ENCODE measurements at places on chromosomes 5 and 9. TPM values are rescaled to one million over a fixed set of nuclear protein-coding genes. Genes with fewer than 3 reads are reported as not detected.

DNA sequence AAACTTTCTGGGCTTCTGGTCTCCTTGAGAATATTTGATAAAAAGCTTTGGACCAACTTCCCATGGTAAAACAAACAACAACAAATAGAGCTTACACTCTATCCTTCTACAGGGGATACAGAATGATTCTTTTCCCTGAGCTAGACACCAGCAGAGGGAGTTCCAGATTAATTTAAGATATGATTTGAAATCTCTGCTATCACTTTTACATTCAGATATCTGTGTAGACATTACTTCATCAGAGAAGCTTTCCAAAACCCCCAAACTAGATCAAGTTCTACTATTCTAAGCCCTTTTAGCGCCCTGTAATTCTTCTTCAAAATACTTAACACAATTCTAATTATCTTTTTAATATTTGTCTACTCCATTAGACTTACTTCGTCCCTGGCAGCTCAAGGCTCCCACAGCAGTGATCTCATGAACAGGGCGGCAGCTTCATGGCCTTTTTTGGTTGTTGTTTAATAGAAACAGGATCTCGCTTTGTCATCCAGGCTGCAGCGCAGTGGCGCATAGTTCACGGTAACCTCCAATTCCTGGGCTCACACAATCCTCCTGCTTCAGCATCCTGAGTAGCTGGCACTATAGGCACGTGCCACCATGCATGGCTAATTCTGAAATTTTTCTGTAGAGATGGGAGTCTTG lies 955 bp upstream of the GALNT12 start:
- H3K4me3 ChIP-seq: no peak overlapping the region
- no peaks in the 10 kb centered on the region for H3K36me3 ChIP-seq
- H3K27ac ChIP-seq: peak overlapping the region; percentile 86
- H3K27me3 ChIP-seq: no peaks in the 10 kb centered on the region
- H3K4me1 ChIP-seq: no peaks in the 10 kb centered on the region

DNA sequence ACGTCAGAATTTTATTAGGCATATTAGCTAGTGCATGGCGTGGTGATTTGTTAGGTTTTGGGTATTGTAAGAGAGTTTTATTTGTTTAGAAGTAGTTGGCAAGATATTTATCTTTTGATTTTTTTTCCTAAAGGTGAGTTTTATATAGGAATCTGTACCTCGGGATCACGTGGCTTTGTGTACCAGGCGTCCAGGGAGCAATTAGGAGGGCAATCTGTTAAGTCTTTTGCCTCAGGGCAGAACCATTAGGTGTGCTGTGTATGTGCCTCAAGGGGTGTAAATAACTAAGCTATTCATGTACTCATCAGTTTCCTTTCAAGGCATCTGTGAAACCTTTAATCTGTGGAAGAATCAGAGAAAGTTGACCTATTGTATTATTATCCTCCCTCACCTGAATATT lies 39.4 kb downstream of the ZSWIM6 start:
- H3K4me1 ChIP-seq: no peaks in the 10 kb centered on the region
- no peak for DNase-seq
- no peaks in the 10 kb centered on the region for H3K36me3 ChIP-seq
- no peak overlapping the region for H3K4me3 ChIP-seq

GRCh38 chr5:93575461-93576414 lies 5.3 kb downstream of the NR2F1-AS1 start:
- H3K36me3 ChIP-seq: no peaks in the 10 kb centered on the region
- peaks cover 30% of the 10 kb centered on the region for H3K27me3 ChIP-seq

- DNase-seq: no peak
- H3K27ac ChIP-seq: no peak overlapping the region
- no peaks in the 10 kb centered on the region for H3K4me1 ChIP-seq
- no peaks in the 10 kb centered on the region for H3K36me3 ChIP-seq
- no peak overlapping the region for H3K4me3 ChIP-seq
These were observed 52.7 kb upstream of the ERCC6L2 start for GRCh38 chr9:95822583-95823431.

DNA sequence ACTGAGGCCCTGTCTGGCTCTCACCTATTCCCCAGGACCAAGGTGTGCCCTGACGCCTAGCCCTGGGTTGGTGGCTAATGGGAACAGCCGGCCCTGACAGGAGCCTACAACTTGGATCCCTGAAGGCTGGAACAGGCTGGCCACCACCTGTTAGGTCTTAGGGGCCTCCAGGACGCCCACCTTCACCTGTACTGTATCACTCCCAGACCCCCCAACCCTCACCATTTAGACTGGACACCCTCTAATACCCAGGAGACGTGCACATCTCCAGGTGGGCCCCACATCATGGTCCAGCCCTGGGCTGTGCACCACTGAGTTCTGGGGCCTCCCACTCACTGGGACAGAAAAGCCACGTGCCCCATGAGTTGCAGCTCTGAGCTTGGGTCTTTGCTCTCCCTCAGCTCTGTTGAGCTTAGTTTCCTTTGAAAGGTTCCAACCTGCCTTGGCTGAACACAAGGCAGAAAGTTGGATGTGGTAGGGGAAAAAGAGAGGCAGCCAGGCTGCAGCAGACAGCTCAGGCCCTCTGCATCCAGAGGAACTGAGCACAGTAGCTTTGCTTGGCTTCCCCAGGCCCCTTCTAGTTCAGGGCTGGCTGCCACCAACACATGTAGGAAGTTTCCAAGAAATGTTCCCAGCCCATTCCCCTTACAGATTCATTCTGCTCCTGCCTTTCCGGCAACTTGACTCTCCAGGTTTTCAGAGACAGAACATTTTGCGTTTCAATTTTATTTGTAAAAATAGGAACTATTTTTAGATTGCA lies 116.8 kb upstream of the TBC1D2 start:
- no peaks in the 10 kb centered on the region for H3K36me3 ChIP-seq
- H3K27ac ChIP-seq: no peak overlapping the region
- H3K4me3 ChIP-seq: no peak overlapping the region
- H3K27me3 ChIP-seq: no peaks in the 10 kb centered on the region

- H3K27ac ChIP-seq: no peak overlapping the region
- H3K4me3 ChIP-seq: no peak overlapping the region
- DNase-seq: no peak
- no peaks in the 10 kb centered on the region for H3K36me3 ChIP-seq
- H3K27me3 ChIP-seq: no peaks in the 10 kb centered on the region
These were observed 65.4 kb upstream of the FAM174A start for GRCh38 chr5:100469767-100470166.

DNA sequence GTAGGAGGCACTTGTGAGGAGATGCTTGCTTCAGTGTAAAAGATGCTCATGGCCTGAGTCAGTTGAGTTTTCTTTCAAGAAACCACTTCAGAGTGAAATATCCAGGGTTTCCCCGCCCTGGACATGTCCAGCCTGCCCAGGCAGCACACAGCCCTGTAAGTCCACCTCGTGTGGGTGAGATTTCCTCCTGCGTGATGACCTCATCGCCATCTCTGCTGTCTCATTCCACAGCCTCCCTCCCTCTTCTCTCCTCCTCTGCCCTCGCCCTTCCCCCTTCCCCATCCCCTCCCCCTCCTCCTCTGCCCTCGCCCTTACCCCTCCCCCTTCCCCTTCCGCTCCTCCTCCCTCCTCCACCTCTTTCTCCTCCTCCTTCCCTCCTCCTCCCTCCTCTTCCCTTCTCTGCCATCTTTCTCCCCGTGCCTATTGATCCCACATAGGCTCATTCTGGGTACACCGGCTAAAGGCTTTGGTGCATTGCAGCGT lies 34.0 kb upstream of the NCS1 start:
- no peaks in the 10 kb centered on the region for H3K4me1 ChIP-seq
- H3K27ac ChIP-seq: no peak overlapping the region
- H3K36me3 ChIP-seq: no peaks in the 10 kb centered on the region
- no peaks in the 10 kb centered on the region for H3K27me3 ChIP-seq
- H3K4me3 ChIP-seq: no peak overlapping the region

GRCh38 chr9:22238809-22239684 lies 207.6 kb upstream of the DMRTA1 start:
- no peak overlapping the region for H3K27ac ChIP-seq
- H3K36me3 ChIP-seq: no peaks in the 10 kb centered on the region
- no peak for DNase-seq
- H3K4me3 ChIP-seq: no peak overlapping the region
- H3K27me3 ChIP-seq: no peaks in the 10 kb centered on the region

- no peaks in the 10 kb centered on the region for H3K27me3 ChIP-seq
- H3K4me1 ChIP-seq: peaks cover 30% of the 10 kb centered on the region
- peak overlapping the region; percentile 87 for H3K4me3 ChIP-seq
- no peak for DNase-seq
These were observed 1.5 kb downstream of the NSMF start for GRCh38 chr9:137457406-137458193.

- H3K27ac ChIP-seq: no peak overlapping the region
- no peak overlapping the region for H3K4me3 ChIP-seq
- no peaks in the 10 kb centered on the region for H3K27me3 ChIP-seq
- no peak for DNase-seq
These were observed 46.9 kb downstream of the RAB14 start for GRCh38 chr9:121154782-121155181.

DNA sequence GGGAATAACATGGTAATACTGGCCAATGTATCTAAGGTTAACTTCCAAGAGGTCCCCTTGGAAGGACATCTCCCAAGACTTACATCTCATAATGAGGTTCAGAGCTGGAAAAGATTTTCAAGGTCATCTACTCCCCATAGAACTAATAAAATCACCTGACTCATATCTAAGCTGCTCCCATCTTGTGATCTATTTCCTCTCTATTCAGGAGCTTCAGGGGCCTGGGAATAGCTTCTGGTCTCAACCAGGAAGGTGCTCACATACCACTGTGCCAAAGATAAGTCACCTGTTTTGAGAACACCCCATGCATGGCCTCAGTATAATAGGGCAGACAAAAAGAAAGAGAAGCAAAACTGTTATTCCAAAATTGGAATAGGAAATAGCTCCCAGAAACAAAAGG lies 74.2 kb downstream of the OXCT1 start:
- no peak overlapping the region for H3K4me3 ChIP-seq
- H3K27ac ChIP-seq: no peak overlapping the region
- DNase-seq: no peak
- peaks cover 12% of the 10 kb centered on the region for H3K36me3 ChIP-seq
- no peaks in the 10 kb centered on the region for H3K4me1 ChIP-seq

- H3K36me3 ChIP-seq: no peaks in the 10 kb centered on the region
- DNase-seq: no peak
- no peaks in the 10 kb centered on the region for H3K4me1 ChIP-seq
- no peak overlapping the region for H3K27ac ChIP-seq
These were observed 199.9 kb downstream of the DIRAS2 start for GRCh38 chr9:90442723-90443122.

GRCh38 chr5:159223469-159223868 lies 14.1 kb upstream of the RNF145 start:
- no peaks in the 10 kb centered on the region for H3K27me3 ChIP-seq
- peaks cover under 1% of the 10 kb centered on the region for H3K4me1 ChIP-seq
- no peaks in the 10 kb centered on the region for H3K36me3 ChIP-seq
- H3K27ac ChIP-seq: no peak overlapping the region

DNA sequence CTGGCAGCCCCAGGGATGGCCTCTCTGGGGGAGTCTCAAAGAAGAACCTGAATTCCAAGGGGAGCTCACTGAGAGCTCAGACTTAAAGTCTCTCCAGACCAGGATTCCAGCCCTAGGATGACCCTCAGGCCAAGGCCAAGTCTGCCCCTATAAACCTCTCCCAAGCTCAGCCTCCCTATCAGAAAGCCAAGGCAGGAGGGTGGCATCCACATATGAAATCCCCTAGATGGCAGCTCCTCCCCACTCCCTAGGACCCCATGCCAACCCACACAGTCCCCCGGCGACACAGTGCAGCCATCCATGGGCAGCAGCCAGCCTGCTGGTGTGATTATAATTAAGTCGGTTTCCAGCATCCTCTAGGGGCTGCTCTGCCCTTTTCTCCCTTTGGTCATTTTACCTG lies 269.9 kb downstream of the CDK5RAP2 start:
- no peak for DNase-seq
- H3K4me1 ChIP-seq: no peaks in the 10 kb centered on the region
- no peaks in the 10 kb centered on the region for H3K36me3 ChIP-seq

DNA sequence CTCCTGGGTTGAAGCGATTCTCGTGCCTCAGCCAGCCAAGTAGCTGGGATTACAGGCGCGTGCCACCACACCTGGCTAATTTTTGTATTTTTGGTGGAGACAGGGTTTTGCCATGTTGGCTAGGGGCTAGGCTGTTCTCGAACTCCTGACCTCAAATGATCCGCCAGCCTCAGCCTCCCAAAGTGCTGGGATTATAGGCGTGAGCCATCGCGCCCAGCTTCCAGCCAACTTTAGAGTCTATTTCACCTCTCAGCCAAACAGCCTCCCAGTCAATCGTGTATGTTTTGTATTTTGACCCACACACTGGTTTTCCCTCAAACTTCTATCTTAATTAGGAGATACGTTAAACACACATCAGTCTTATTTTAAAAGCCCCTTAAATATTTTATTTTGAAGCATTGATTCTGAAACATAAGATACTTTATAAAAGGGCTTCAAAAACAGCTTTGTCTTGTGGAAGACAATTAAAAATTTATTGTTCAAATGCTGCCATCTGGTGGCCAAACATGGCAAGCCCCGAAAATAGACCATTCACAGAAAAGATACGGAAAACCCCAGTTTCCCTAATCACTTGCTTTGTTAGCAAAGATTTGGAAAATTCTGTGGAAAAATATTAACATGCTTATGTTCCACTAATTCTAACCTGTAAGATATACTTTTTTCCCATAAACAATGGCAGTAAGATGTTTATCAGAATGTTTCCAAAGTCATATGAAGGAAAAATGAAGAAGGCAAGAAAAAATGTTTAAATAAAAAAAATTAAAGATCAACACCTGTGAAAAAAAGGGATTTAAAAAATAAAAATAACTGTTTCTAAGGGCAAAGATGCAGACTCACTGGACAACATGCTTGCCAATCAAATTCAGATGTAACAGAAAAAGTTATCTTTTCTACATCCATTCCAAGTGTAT lies 33.1 kb downstream of the APTX start:
- H3K36me3 ChIP-seq: no peaks in the 10 kb centered on the region
- no peak overlapping the region for H3K4me3 ChIP-seq
- H3K27me3 ChIP-seq: no peaks in the 10 kb centered on the region
- no peak overlapping the region for H3K27ac ChIP-seq
- DNase-seq: peak; percentile 46

DNA sequence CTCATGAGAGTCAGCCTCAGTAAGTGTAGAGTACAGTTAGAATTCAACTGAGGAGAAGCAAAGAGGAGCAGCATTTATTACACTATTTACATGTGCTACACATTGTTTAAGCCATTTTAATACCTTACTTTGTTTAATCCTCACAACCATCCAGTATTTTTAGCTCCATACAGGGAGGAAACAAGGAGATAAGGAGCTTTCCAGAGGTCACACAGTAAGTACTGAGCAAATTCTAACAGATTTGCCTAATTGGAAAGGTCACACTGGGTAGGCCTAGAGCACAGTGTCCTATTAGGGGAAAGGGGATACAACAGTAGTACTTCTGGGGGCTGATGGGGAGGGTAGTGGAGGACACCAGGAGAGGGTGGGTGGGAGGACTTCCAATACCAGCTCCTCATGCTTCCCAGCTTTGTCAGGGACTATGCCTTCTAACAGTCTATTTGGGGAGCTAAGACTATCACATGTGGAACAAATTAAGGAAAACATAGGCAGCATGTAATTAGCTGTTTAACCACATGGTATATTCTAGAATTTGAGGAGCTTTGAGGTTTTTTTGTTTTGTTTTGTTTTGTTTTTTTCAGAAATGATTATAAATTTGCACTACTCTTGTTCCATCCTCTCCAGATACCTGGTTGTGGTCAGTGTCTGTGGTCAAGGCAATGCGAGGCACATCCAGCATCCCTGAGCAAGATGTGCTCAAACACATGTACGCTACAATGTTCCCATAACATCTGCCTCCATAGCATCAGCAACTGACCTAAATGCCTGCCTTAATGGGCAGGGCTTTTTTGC lies 96.0 kb upstream of the SLC12A2 start:
- no peaks in the 10 kb centered on the region for H3K27me3 ChIP-seq
- H3K27ac ChIP-seq: no peak overlapping the region
- H3K4me3 ChIP-seq: no peak overlapping the region
- H3K4me1 ChIP-seq: peaks cover 6% of the 10 kb centered on the region

Gene IFNB1
- not detected for total RNA-seq

Gene LAMC3
- total RNA-seq: not detected

Gene PTGR1
- total RNA-seq: 518 TPM

Gene INSYN2B
- not detected for total RNA-seq

Gene KLHL3
- 6.2 TPM for total RNA-seq

Gene EQTN
- not detected for total RNA-seq

Gene ZNF366
- total RNA-seq: 1.7 TPM

All from Peyer's patch (tissue), 4 donors.